ENCODE measurements at places on chromosomes 3 and 15.

DNA sequence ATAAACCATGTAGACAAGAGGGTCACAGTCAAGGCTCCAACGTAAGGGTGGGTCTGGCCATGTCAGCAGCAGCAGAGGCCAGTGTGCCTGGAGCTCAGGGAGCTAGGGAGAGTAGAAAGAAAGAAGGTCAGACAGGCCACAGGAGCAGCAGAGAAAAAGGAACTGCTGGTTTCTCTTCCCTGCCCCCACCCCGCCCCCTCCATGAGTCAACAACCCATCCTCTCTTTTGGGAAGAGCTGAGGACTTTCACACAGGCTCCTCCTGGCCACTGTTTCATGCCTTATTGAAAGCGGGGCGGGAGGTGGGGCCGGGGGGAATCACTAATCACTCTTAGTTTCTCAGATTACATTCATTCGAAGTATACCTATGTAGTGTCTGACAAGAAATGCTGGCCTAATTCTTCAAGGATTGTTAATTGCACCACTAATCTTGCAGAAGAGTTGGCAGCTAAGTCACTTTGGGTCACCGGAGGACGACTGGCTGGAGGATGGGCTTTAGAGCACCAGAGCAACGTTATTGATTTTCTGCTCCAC is 9.1 kb upstream of the SCG3 start:
- no peak overlapping the region for H3K4me3 ChIP-seq
- H3K4me1 ChIP-seq: no peaks in the 10 kb centered on the region
- H3K36me3 ChIP-seq: no peaks in the 10 kb centered on the region
- no peak overlapping the region for H3K27ac ChIP-seq
- H3K27me3 ChIP-seq: peaks cover 32% of the 10 kb centered on the region
- DNase-seq: no peak

DNA sequence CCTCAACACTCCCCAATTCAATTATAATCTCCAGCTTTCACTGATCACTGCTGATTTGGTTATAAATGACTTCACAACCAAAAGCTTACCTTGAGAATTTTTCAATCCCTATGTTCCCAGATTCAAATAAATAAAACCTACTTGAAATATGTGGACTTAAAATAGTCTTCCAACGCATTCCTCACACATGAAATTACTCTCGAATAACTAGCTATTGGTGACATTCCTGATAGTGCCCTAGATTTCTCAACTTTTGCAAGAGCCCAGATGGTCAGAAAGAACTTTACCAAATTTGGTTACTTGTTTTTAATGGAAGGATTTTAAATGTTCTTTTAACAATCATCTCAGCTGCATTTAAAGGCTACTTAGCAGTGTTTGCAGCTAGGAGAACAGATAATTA is 605.5 kb downstream of the FHIT start:
- H3K36me3 ChIP-seq: no peaks in the 10 kb centered on the region
- no peaks in the 10 kb centered on the region for H3K4me1 ChIP-seq
- H3K27ac ChIP-seq: no peak overlapping the region

GRCh38 chr3:126939338-126939718 is 43.6 kb upstream of the PLXNA1 start:
- no peak overlapping the region for H3K4me3 ChIP-seq
- no peaks in the 10 kb centered on the region for H3K4me1 ChIP-seq
- no peak overlapping the region for H3K27ac ChIP-seq
- H3K27me3 ChIP-seq: no peaks in the 10 kb centered on the region
- no peak for DNase-seq

DNA sequence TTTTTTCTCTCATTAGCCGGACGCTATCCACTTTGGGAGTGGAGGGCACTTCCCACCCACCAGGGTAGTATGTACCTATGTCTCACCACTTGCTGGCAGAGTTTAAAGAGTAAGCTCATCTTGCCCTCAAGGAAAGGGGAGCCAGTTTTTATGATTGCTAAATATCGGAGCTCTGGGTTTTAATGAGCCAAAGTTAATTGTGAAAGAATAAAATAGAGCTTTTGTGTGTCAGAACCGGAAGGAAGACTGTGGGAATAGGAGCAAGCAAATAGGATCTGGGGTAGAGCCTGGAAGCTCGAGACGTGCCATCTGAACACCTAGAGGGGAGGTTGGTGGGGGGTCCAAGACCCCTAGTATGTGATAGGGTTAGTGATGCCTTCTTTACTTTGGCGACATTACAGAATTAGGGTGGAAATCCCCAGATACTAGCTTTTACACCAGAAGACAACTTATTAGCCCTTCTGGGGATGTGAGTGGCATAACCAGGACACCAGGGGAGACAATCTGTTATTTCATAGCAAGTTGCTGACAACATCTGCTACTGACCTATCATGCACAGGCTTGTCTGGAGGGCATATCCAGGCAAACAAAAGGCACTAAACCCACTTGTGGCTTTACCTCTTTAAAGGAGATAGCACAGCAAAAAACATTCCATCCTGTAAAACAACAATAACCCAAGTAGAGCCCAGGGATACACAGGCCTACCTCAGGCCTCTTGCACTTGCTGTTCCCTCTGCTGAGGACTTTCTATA is 333.8 kb downstream of the ZNF621 start:
- H3K27ac ChIP-seq: no peak overlapping the region
- no peaks in the 10 kb centered on the region for H3K27me3 ChIP-seq
- no peaks in the 10 kb centered on the region for H3K36me3 ChIP-seq
- no peak for DNase-seq
- H3K4me3 ChIP-seq: no peak overlapping the region
- no peaks in the 10 kb centered on the region for H3K4me1 ChIP-seq

DNA sequence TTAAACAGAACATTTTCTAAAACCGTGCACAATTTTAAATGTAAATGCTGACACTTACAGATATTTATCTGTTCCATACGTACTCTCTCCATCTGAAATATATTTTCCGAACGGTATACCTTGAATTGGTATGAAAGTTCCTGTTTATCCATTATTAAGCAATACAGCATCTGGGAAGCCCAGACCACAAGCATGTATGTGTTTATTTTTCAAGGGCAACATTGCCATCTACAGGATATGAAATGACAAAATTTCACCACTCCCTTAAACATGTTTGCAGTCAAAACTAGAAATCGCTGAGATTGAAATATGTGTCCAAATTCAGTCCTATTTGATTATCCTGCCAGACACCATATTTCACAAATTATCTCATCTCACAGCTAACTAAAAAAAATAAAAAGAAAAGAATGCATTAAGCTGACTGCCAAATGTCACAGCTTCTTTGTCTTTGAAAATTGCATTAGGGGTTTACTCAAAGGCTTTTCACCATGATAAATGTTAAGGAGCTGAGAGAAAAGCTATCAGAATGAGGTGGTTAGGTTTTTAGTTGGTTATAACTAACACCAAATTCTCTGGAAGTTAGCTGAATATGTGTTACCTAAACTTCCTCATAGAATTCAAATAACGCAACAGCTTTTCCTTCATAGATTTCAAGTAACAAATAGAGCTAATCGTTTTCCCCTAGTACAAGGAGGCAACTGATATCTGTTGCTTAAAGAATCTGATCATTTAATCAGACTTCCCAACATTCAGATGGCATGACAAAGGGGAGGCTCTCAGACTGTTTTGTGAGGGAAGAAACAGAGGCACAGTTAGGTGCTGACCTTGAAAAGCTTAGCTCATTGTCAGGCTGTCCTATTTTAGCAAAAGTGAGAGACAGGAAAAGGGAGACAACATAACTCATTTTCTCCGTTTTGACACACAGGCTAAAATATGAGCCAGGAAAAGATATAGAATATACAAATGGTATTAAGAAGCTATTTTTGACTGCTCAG is 533.1 kb downstream of the TBL1XR1 start:
- no peaks in the 10 kb centered on the region for H3K36me3 ChIP-seq
- DNase-seq: no peak
- H3K27ac ChIP-seq: no peak overlapping the region
- no peaks in the 10 kb centered on the region for H3K4me1 ChIP-seq
- H3K4me3 ChIP-seq: no peak overlapping the region
- no peaks in the 10 kb centered on the region for H3K27me3 ChIP-seq

DNA sequence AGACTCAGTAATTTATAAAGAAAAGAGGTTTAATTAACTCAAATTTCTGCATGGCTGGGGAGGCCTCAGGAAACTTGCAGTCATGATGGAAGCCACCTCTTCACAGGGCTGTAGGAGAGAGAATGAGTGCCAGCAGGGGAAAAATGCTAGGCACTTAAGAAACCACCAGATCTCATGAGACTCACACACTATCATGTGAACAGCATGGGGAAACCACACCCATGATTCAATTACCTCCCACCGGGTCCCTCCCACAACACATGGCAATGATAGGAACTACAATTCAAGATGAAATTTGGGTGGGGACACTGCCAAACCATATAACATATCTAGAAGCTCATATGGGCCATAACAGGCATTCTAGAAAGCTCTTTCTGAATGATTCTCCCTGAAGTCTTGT is 190.3 kb downstream of the WNT5A start:
- no peak overlapping the region for H3K4me3 ChIP-seq
- no peak overlapping the region for H3K27ac ChIP-seq
- H3K27me3 ChIP-seq: no peaks in the 10 kb centered on the region
- DNase-seq: no peak
- H3K4me1 ChIP-seq: no peaks in the 10 kb centered on the region
- H3K36me3 ChIP-seq: no peaks in the 10 kb centered on the region

GRCh38 chr3:89180334-89180733 is 72.9 kb downstream of the EPHA3 start:
- DNase-seq: no peak
- H3K4me3 ChIP-seq: no peak overlapping the region
- H3K4me1 ChIP-seq: no peaks in the 10 kb centered on the region
- no peak overlapping the region for H3K27ac ChIP-seq
- H3K36me3 ChIP-seq: no peaks in the 10 kb centered on the region

- H3K27ac ChIP-seq: peak overlapping the region; percentile 85
- peaks cover 25% of the 10 kb centered on the region for H3K4me1 ChIP-seq
- no peaks in the 10 kb centered on the region for H3K27me3 ChIP-seq
Observed at GRCh38 chr3:72549761-72550581, 298.3 kb downstream of the SHQ1 start.

DNA sequence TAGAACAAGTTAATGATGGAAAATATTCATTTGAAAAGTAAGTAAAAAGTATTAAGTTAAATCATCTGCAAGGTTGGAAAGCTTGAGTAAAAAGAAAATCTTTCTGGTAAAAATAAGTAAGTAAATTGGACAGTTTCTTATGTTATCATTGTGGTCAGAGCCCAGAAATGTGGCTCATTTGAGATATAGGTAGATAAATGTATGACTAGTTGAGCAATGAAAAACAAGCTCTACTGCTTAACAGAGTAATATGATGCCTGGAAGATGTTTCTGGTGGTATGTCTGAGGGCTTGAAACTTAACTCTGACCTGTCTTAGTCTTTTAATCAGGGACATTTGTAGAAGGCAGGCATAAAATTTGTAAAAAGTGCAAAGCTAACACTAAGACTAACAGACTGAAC is 444.0 kb downstream of the MFSD1 start:
- no peaks in the 10 kb centered on the region for H3K36me3 ChIP-seq
- H3K4me1 ChIP-seq: no peaks in the 10 kb centered on the region
- DNase-seq: no peak
- no peaks in the 10 kb centered on the region for H3K27me3 ChIP-seq
- no peak overlapping the region for H3K27ac ChIP-seq

- H3K4me1 ChIP-seq: peaks cover 56% of the 10 kb centered on the region
- H3K27me3 ChIP-seq: no peaks in the 10 kb centered on the region
- H3K27ac ChIP-seq: peak overlapping the region; percentile 49
Observed at GRCh38 chr3:11288786-11289637, 16.8 kb downstream of the ATG7 start.

GRCh38 chr3:35936571-35936970 is 297.2 kb downstream of the ARPP21 start:
- DNase-seq: no peak
- no peak overlapping the region for H3K27ac ChIP-seq
- no peaks in the 10 kb centered on the region for H3K27me3 ChIP-seq
- no peak overlapping the region for H3K4me3 ChIP-seq
- no peaks in the 10 kb centered on the region for H3K4me1 ChIP-seq

- H3K27ac ChIP-seq: no peak overlapping the region
- no peaks in the 10 kb centered on the region for H3K27me3 ChIP-seq
- peaks cover 46% of the 10 kb centered on the region for H3K36me3 ChIP-seq
- DNase-seq: no peak
Observed at GRCh38 chr3:52228266-52228665, 2.8 kb upstream of the TLR9 start.

GRCh38 chr15:54150255-54150654 is 172.0 kb downstream of the UNC13C start:
- H3K27ac ChIP-seq: no peak overlapping the region
- no peak for DNase-seq
- no peaks in the 10 kb centered on the region for H3K27me3 ChIP-seq
- H3K4me3 ChIP-seq: no peak overlapping the region

- no peaks in the 10 kb centered on the region for H3K27me3 ChIP-seq
- no peak overlapping the region for H3K4me3 ChIP-seq
- H3K4me1 ChIP-seq: no peaks in the 10 kb centered on the region
- no peak overlapping the region for H3K27ac ChIP-seq
Observed at GRCh38 chr3:132843851-132844553, 121.8 kb upstream of the NPHP3 start.

DNA sequence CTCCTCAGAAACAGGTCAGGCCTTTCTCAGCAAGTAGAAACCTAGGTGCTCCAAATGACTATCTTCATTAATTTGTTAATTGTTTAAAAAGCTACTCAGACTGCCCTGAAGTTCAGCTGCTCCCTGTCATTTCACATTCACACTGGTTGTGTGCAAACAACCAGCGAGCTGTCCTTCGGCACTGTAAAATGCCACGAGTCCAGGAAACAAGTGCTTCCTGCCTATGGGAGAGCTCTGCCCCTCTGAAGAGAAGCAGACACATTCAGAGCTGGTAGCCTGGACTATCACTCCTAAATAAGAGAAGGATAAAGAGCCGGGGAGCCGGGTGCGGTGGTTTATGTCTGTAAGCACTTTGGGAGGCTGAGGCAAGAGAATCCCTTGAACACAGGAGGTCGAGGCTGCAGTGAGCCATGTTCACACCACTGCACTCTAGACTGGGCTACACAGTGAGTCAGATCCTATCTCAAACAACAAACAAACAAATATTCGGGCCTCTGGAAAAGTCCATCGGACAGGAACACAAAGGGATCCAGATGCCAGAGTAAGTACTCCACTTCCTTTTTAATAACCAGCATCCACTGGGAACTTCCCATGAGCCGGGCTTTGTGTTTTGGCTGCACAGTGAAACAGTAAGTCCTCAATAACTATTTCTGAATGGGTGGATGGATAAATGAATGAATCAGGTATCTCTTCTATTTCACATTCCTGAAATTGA is 114.4 kb upstream of the WNT5A start:
- no peaks in the 10 kb centered on the region for H3K36me3 ChIP-seq
- no peak overlapping the region for H3K4me3 ChIP-seq
- no peaks in the 10 kb centered on the region for H3K4me1 ChIP-seq

DNA sequence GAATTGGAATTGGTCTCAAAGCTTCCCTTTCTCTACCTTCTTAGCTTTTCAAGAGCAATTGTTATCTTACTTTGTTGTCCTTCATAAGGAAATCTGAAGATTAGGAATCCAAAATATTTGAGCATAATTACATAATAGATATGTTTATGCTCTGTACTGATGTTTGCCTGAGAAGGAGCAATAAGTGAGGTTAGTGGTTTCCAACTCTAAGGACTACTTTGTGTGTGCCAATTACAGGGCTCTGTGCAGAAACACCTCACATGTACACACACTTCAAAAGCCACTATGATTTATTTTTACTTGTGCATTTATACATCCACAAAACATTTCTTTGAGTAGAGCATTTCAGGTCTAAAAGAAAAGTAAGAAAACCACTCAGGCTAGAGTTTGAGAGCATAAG is 49.9 kb downstream of the MME start:
- no peaks in the 10 kb centered on the region for H3K27me3 ChIP-seq
- no peaks in the 10 kb centered on the region for H3K36me3 ChIP-seq
- no peak for DNase-seq
- H3K4me3 ChIP-seq: no peak overlapping the region

- H3K27ac ChIP-seq: no peak overlapping the region
- H3K4me3 ChIP-seq: no peak overlapping the region
- H3K27me3 ChIP-seq: no peaks in the 10 kb centered on the region
Observed at GRCh38 chr3:98215051-98215450, 48.6 kb downstream of the OR5H15 start.

All from activated naive CD4-positive, alpha-beta T cell treated with anti-CD3 and anti-CD28 coated beads, Interleukin-2, amount 10 ng/mL, durations not matched to agents 7 days and 5 days (primary cell).